ENCODE measurements at places on chromosomes 1 and 21. TPM values are rescaled to one million over a fixed set of nuclear protein-coding genes. Genes with fewer than 3 reads are reported as not detected.

Gene SAMD13
- 4.1 TPM for total RNA-seq

Gene PWP2
- total RNA-seq, result 6.2 TPM

Gene NCF2
- total RNA-seq, result 9.6 TPM

Gene MKNK1
- 36.5 TPM for total RNA-seq

Gene OR2T29
- total RNA-seq, result not detected

DNA sequence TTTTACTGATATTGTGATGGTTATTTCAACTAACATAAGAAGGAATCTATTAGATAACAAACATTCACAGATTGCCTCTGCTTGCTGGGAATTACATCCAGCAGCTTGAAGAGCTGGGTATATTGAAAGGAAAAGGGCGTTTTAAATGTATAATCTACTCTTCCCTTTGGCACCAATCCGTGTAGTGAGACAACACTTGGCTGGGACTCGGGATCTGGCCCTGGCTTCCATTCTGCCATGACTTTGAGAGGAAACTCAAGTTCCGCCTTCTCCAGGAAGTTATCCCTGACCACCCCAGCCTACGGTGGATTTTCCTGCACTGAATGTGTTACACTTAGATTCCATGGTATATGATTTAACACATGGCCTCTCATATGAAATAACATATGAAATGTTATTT is 86.9 kb upstream of the UBE2U start:
- DNase-seq, result no peak

GRCh38 chr1:106944721-106945120 is 111.8 kb upstream of the PRMT6 start:
- DNase-seq, result no peak

- no peak for DNase-seq
Measured at GRCh38 chr1:1348420-1349255, 580 bp downstream of the DVL1 start.
